Naive thymus-derived CD8-positive, alpha-beta T cell (primary cell): ENCODE measurements at places on chromosomes 7 and 10.
A peak's percentile ranks its signal among the peaks of the same experiment; 100 is the strongest.

GRCh38 chr7:137656227-137656849 lies 190.4 kb downstream of the DGKI start:
- DNase-seq, result peak; percentile 36

- peak; percentile 19 for DNase-seq
Measured at GRCh38 chr10:102118867-102119266, 1.3 kb downstream of the LDB1 start.

GRCh38 chr10:102514487-102515311 lies 10.9 kb downstream of the SUFU start:
- no peak for DNase-seq

- no peak for DNase-seq
Measured at GRCh38 chr7:106038916-106039315, 73.2 kb downstream of the SYPL1 start.

- DNase-seq, result no peak
Measured at GRCh38 chr7:69719717-69720116, 121.4 kb downstream of the AUTS2 start.

GRCh38 chr10:95350830-95351228 lies 60.0 kb upstream of the PDLIM1 start:
- no peak for DNase-seq
